ENCODE measurements at places on chromosomes 12 and 14.

- no peak for DNase-seq
Observed at GRCh38 chr14:33307691-33308251, 369.1 kb downstream of the NPAS3 start.

GRCh38 chr14:42541535-42542001, 934.9 kb downstream of the LRFN5 start:
- no peak for DNase-seq

DNA sequence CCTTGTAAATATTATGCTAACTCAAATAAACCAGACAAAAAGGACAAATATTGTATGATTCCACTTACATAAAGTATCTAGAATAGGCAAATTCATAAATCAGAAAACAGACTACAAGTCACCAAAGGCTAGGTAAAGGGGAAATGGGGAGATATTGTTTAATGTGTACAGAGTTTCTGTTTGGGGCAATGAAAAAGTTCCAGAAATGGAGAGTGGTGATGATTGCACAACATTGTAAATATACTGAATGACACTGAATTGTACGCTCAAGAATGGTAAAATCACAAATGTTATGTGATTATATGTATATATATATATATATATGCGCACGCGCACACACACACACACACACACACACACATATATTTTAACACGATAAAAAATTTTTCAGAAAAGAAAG, 182.5 kb downstream of the SLC2A13 start:
- DNase-seq, result no peak

GRCh38 chr14:92960706-92961566, 38.0 kb downstream of the CHGA start:
- no peak for DNase-seq

GRCh38 chr14:35988972-35989690, 163.0 kb downstream of the BRMS1L start:
- no peak for DNase-seq

GRCh38 chr12:56995930-56996496, 10.3 kb downstream of the ZBTB39 start:
- DNase-seq, result no peak

DNA sequence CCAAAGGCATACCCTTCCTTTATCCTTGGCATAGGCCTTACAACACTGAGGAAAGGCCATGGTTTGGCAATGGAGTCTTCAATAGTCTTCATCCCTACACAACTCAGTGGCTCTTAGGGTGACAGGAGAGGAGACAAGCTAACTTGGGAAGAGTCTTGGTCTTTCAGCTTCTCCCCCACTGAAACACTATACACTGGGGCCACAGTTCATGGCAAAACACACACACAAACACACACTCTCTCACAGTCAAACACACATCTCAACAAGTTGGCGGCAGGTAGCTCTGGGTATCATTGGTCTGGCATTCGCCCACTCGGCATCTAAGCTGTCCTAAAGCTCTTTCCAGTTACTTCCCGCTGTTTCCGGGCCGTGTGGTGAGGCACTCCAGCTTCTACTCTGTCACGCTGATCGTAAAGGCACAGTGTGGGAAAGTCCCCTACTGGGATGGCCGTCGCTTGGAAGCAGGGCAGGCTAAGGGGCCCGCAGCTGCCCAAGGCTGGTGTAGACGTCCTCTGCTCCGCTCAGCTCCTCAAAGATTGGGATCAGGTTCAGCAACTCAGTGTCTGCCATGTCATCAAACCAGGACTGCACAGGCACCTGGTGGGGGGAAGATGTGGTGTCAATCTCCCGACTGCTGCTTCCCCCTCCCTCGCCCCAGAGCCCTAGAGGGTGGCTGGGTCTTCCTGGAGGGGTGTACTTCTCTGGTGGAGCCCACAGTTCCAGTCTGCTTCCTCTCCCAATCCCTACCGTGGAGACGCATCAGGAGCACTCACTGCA, 4.8 kb upstream of the AVIL start:
- DNase-seq, result no peak

GRCh38 chr14:106347291-106347778, 821.0 kb downstream of the TMEM121 start:
- DNase-seq, result no peak

GRCh38 chr14:101426466-101426865, 134.8 kb upstream of the DIO3 start:
- DNase-seq, result no peak

GRCh38 chr12:85476756-85477155, 196.7 kb downstream of the ALX1 start:
- DNase-seq, result no peak

DNA sequence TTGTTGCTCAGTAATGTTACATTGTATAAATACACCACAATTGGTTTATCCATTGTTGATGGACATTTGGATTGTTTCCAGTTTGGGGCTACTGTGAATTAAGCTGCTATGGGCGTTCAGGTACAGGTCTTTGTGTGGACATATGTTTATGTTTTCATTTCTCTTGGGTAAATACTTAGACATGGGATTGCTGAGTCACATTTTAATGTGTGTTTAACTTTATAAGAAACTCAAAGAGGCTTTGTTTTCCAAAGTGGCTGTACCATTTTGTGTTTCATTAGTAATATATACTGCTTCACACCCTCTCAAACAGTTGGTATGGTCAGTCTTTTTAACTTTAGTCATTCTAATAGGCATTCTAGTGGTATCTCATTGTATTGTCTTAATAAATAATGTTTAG, 225.0 kb downstream of the SPTSSA start:
- DNase-seq, result no peak

DNA sequence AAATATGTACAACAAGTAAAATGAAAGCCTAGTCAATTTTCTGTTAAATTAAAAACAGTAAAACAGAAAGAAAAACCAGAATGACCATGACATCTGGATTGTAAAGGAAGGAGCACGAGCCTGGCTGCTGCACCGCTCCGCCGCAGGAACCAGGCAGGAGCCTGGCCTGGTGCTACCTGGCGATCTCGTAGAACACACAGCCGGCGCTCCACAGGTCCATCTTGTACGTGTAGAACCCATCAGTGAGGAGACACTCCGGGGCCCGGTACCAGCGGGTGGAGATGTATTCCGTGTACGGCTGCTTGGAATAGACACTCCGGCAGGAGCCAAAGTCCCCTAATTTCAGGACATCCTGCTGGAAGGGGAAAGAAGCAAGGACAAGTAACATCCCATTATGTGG, 54.3 kb downstream of the MOK start:
- DNase-seq, result no peak

DNA sequence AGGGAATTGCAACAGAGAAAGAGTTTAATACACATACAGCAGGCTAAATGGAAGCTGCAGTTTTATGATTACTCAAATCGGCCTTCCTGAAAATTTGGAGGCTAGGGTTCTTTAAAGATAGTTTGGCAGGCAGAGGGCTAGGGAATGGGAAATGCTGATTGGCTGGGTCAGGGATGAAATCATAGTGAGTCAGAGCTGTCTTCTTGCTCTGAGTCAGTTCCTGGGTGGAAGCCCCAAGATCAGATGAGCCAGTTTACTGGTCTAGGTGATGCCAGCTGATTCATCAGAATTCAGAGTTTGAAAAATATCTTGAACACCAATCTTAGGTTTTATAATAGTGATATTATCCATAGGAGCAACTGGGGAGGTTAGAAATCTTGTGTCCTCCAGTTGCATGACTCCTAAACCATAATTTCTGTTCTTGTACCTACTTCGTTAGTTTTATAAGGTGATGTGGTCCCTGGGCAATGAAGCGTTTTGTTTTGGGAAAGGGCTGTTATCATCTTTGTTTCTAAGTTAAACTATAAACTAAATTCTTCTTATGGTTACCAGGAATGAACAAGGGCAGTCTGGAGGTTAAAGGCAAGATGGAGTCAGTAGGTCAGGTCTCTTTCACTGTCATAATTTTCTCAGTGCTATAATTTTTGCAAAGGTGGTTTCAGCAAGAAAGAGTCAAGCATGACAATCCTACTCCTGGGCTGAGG, 257.8 kb upstream of the CCDC196 start:
- DNase-seq, result no peak

DNA sequence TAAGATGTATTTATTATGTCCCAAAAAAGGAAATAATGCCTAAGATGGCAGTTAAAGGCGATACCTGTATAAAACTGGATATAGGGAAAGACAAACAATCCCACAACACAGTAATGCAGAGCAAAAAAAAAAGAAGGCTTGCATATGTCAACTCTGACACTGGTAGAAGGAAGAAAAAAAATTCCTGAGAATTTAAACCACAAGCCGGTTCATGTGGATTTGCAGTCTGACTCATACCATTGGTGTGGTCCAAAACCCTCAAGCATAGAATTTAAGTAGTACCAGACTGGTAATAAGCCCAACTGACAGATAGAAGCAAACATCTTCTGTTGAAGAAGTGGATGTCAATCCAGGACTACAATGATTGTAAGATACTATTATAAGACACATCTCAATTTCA, 7.2 kb downstream of the DNAI7 start:
- no peak for DNase-seq

DNA sequence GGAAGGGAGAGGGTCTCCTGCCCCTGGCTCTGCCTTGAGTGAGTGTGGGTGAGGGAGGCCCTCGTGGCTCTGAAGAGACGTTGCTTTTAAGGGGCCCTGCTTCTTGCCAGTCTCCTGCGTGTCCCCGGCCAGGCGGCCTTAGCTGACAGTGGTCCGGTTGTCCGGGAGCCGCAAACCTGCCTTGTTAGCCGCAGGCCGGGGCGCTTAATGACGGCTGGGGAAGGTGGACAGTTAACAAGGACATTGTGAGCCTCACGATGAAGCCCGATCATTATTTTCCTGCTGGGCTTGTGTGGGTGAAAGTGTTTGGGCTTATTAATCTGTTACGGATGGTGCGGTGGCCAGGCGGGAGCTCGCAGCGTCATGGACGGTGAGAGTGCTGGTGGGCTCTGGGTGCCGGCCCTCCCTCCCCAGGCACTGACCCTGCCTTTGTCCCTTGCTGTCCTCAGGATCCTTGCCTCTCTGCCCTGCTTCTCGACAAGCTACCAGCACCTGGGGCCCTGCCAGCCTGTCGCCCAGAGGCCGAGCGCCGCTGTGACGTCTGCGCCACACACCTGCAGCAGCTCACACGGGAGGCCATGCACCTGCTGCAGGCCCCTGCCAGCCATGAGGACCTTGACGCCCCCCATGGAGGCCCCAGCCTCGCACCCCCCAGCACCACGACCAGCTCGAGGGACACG, 13.3 kb downstream of the KIF26A start:
- DNase-seq, result no peak

DNA sequence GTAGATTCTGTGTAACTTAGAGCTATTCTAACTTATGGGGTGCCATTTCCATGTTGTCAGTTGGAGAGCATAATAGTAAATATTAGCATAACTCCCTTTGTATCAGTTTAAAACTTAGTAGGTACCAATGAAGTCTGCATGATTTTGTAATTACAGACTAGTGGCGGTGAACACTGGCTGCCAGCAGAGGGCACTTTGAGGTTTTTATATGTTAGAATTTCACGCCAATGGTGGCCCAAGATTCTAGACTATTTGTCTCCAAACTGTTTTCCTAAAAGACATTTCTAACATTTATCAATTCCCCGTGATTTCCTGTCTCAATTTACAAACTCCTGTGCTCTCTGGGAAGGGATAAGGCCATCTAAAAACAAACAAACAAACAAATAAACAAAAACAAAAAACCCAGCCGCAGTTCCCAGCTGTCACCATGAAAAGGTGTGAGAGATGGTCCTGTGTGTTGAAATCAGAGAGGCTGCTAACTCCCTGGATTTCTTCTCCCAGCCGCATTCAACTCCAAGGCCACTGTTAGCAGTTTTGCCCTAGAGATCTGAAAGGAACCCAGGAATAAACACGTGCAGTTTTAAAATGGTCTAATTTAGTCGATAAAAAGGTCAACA, 57.6 kb downstream of the BRMS1L start:
- DNase-seq, result no peak

DNA sequence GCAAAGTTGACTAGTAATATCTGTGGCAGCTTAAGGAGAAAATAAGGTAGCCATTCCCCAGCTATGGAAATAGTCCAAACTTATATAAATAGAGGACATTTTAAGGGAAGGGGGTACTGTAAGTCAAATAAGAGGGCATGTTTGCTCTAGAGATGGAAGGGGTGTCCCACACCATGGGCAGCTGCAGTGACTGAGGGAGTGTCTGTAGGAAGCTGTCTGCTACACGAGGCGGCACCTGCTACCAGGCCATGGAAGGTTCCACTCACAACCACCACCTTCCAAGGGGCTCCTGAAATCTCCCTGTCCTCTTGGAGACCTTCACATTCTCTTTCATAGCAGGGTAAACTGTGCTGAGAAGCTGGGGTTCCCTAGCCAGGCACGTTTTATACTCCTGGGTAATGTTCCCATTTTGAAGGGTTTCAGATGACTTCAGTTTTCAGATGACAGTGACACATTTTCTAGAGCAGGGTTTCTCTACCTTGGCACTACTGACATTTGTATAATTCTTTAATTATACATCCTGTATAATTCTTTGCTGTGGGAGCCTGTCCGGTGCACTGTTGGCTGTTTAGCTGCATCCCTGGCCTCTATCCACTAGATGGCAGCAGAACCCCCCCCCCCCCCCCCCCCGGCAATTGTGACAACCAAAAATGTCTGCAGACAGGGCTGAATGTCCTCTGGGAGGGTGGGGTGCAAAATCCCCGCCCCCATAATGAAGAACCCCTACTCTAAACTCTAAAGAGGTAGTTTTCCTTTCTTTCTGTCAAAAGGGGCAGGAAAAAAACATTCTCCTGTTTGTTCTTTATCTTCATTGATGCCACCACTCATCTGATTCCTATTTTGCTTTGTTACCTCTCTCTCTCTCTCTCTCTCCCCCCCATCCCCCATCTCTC, 11.6 kb upstream of the SMCO2 start:
- no peak for DNase-seq

DNA sequence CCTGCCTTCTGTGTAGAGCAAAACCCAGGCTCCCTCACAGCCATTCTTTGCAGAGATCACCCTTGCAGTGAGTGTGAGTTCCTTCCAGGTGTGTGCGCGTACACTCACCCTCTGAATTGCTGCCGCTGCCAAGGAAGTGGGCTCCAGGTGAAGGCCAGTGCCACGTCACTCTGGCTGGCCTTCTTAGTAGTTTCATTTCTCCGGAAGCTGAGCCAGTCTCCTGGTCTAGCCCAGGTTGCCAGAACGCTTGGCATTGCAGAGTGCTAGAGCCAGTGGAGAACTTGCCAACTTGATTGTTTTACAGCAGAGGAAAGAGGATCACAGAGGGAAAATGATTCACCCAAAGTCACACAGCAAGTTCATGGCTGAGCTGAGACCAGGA, 11.0 kb downstream of the CBLN3 start:
- DNase-seq, result no peak

- no peak for DNase-seq
Observed at GRCh38 chr12:130706885-130707570, 9.1 kb downstream of the RIMBP2 start.

DNA sequence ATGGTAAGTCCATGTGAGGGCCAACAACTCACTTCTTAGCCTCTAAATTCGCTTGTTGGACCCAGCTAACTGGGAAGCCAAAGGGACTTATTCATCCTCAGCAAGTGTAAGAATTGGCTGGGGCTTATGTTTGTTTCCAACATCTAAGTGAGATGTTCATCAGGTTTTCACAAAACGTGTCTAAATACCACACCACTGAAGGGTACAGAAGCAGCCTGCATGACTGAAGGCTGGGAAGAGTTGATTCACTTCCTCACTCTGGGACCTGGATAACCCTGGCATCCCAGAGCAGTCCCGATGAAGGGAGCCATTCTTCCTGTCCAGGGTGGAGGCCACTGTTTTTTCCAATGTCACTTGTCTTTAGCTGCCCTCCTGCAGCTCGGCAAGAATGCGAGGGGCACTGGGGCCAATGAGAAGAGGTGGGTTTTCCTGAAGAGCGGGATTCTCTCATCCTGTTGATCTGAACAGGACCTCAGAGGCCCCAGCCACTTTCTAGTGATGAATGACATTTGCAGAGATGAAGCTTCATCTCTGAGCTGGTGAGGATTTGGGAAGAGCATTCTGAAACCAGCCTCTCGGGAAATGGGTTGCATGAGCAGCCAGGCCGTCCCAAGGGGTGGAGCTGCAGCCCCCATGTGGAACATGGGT, 12.2 kb upstream of the COL2A1 start:
- DNase-seq, result no peak
